ENCODE measurements at places on chromosomes 12 and 14.
A peak's percentile ranks its signal among the peaks of the same experiment; 100 is the strongest.

- no peak for DNase-seq
These were observed 126.3 kb downstream of the ERC1 start for GRCh38 chr12:1117371-1117770.

GRCh38 chr14:55705651-55706364 is 125.8 kb downstream of the KTN1 start:
- DNase-seq = no peak

DNA sequence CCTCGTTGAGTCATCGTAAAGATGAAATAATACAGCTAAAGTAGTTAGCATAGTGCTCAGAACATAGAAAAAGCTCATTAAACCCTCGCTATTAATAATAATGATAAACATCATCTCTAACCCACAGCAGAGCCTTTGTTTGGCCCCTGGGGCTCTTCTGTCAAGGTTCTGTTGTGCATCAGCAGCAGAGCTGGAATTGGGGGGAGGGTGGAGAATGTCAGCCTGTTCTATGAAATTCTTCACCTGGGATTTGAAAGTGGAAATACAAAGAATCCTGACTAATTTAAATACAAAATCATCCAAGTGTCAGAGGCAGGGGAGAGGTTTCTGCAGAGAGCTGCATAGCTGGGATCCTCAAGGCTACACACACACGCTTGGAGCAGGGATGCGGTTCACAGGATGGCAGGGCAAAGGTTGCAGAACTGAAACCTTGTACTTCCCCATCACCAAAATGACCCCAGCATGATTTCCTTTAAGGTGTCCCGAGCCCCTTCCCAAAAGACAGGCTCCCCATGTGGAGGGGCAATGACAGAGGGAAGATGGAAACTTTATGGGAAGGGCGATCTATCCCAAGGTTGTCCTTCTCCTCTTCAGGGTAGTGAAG is 71.8 kb downstream of the DAD1 start:
- no peak for DNase-seq

DNA sequence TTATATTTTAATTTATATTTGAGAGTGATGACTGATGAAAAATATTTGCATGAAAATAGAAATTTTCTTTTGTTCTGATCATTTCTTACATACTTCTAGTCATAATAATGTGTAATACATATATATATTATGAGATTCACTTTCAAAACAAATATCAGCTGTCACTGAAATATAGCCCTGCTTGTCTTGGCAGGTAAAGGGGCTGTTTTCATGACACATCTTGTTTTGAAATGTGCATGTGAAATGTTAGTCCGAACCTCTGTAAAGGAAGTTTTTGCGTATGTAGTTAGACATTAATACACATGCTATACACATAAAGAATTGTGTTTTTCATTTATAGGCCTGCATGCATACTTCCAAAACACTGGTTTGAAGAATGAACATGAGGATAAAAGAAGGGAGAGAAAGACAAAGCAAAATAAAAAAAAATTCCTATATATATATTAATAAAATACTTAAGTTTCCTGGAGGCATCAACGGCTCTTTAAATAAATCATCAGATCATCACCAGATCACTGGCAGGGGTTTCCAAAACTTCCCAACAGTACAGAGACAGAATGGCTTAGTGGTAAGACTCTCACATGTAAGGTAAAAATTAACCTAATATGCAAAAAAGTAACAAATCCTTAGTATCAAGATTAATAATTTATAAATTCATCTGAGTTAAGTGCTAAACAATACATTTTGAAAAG is 60.1 kb downstream of the SEL1L start:
- DNase-seq = no peak

- DNase-seq = no peak
These were observed 5.9 kb upstream of the KRT1 start for GRCh38 chr12:52686063-52686462.

DNA sequence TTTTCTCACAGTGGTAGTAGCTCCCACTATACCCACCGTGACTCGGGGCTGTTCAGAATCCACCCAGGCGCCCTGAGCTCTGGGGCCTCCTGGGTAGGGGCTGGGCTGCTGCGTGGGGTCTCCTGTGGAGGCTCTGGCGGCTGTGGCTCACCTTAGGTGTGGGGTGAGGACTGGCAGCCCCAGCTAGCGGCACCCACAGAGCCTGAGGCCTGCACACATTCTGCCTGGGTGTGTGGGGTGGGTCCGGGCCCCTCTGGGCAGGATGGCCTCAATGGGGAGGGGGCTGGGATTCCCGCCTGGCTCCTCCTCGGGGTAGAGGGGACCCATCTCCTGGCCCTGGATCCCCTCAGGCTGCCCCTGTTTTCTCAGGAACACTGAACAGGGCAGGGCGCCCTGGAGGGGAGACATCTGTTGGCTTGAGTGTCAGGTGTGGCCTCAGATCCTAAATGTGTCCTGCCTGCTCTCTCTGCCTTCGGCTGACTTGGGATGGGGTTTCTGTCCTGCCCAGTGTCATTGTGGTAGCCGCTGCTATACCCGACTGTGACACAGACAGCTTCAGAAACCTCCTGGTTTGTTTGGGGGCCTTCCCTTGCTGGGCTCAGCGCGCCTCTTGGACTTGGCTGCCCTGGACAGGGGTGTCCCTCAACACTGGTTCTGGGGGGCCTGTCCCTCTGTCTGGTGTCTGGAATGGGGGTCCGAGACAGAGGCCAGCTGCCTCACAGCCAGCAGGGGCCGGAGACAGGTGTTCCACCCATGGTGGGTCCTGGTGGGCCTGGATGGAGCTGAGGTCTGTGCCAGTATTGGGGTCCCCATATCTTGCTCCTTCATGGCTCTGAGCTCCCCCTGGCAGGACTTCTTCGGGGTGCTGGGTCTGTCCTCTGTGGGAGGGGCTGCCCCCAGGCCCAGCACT is 354.9 kb downstream of the TMEM121 start:
- peak; percentile 16 for DNase-seq

DNA sequence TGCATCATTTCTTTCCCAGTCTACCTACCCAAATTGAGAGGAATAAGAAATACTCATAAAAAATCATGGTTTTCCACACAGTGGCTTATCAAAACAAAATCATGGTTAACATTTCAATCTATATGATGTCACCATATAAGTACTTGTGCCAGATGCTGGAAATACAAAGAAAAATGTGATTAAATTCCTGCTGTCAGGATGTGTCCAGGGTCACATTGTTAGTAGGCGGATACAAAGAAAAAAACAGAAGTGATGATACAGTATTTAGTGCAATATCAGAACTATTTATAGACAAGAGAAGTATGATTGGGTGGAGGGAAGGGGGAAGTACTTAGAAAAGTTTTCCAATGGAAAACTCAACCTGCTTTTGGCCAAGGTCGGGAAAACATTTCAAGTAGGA is 47.0 kb upstream of the OR6J1 start:
- DNase-seq = no peak

GRCh38 chr14:75654127-75654732 is 6.4 kb downstream of the ERG28 start:
- DNase-seq = peak; percentile 93

GRCh38 chr12:1279050-1279449 is 288.0 kb downstream of the ERC1 start:
- no peak for DNase-seq

GRCh38 chr12:8629486-8630033 is 16.9 kb upstream of the AICDA start:
- no peak for DNase-seq

- no peak for DNase-seq
These were observed 772.9 kb downstream of the MED13L start for GRCh38 chr12:115504306-115505290.

DNA sequence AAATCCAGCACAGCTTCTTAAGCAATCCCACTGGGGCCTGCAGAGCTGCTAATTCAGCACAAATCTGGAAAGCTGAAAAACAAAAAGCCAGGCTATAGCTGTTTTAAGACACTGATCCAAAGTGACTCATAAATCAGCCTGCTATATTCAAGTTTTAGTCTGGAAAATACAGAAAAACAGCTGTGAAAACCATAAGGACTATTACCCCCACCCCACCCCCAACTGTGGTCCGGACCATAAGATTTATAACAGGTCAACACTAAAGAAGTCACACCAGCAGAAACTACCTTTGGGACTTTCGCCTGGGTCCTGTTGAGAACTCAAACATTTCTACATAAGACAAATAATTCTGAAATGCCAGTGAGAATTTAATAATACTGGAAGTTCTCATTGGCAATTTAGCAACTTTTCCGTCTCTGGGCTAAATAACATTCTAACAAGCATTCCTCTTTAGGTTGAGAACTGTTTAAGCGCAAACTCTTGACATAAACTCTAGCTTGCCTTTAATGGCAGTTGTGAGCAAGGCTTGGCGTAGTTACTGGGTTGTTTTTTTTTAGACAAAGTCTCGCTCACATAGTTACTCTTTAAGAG is 3.3 kb downstream of the LRIG3 start:
- DNase-seq = no peak

GRCh38 chr12:109236257-109236656 is 72.8 kb downstream of the FOXN4 start:
- DNase-seq = no peak

DNA sequence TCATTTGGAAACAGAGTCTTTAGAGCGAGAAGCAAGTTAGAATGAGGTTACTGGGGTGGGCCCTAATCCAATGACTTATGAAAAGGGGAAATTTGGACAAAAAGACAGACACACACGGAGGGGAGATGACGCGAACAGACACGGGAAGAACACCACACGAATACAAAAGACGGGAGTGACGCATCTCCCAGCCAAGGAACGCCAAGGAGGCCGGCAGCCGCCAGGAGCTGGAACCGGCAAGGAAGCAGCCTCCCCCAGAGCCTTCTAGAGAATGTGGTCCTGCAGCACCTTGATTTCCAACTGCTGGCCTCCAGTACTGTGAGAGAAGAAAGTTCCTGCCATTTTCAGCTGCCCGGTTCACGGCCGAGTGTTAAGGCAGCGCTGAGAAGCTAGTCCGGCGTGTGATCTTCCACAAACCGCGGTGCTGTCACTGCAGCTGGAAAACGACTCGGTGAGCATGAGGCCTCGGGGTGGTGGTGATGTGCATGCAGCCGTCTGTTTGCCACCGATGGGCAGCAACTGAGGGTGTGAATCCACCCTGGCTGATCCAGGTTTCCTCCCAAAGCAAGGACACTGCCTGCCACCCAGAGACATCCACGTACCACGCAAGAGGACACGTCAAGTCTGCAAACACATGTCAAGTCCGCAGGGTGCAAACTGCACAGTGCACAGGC is 124.5 kb downstream of the NCOR2 start:
- no peak for DNase-seq

Measured in stimulated activated CD8-positive, alpha-beta memory T cell treated with anti-CD3 and anti-CD28 coated beads, Interleukin-4, amount 100 ng/mL, for 48 hours (primary cell).